ENCODE measurements at places on chromosomes 3 and 15. TPM values are rescaled to one million over a fixed set of nuclear protein-coding genes. Genes with fewer than 3 reads are reported as not detected.

The AMT gene
- 2.7 TPM for total RNA-seq

The MEX3B gene
- 0.59 TPM for total RNA-seq

The PPP1R14D gene
- total RNA-seq, result not detected

DNA sequence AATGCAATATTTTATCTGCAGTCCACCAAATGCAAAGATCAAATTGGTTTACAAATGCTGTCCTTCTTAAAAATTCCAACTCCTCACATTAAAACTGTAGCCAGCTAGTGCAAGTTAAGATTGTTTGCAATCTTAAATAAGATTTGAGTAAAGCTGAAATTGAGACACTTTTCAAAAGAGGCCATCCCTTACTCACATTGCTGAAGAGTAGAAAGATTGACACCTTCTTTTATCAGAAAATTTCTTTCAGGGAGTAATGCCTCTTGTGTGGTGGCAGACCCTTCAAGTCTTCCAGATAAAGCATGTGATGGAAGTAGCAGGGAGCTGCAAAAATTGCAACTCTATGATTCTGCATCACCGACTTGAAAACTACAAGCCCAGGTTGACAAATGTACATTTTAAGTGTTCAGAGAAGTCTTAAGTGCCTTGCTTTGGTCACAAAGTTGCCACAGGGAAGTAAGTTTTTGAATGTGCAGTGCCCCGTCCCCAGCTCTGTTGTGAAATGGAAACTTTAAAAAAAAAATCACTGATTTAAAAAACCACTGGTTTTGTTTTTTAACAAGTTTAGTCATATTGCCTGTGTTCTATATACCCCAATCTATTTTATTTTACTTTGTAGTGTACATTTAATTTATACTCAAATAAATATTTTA, 12.6 kb downstream of the CD86 start:
- H3K4me1 ChIP-seq, result peaks cover 13% of the 10 kb centered on the region
- H3K27ac ChIP-seq, result peak overlapping the region; percentile 18
- H3K36me3 ChIP-seq, result peaks cover 4% of the 10 kb centered on the region
- DNase-seq, result no peak

DNA sequence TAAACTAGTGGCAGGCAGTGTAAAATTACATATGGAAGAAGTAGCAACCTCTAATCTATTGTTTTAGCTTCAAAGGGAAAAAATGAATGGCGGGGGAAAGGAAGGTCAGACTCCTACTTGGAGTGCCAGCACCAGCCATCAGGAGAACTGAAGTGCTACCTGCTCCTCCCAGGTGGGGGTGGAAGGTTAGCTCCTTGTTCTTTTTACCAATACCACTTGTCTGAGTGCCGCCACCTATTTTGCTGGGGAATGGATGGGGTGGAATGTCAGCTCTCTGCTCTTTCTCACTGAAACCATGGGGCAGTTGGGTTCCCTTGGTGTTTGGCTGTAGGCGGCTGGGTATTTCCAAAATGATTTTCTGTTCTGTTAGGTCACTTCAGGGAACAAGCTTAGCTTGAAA, 428.7 kb upstream of the EPHA3 start:
- no peaks in the 10 kb centered on the region for H3K36me3 ChIP-seq
- no peak overlapping the region for H3K27ac ChIP-seq
- no peak for DNase-seq
- H3K4me1 ChIP-seq, result no peaks in the 10 kb centered on the region
- H3K27me3 ChIP-seq, result no peaks in the 10 kb centered on the region

- DNase-seq, result no peak
- H3K36me3 ChIP-seq, result peaks cover 11% of the 10 kb centered on the region
- no peak overlapping the region for H3K27ac ChIP-seq
- H3K27me3 ChIP-seq, result no peaks in the 10 kb centered on the region
Observed at GRCh38 chr3:48619541-48620524, 1.7 kb downstream of the TMEM89 start.

DNA sequence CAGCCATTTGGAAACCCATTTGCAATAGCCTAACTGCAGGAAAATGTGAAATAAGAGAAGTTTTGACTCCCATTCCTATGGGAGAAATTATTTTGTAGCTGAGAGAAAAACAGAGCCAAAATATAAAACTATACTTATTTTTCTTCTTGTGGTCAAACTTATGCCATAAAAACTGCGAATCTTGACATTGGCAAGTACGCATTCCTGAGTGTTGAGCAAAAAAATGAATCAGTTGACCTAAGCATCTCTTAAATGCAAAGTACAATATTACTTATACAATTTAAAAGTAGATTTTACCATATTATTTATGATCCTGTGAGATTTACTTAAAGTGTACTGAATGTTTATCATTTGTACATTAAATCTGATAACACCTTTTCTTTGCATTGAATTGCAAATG, 50.1 kb upstream of the CMC1 start:
- H3K36me3 ChIP-seq, result no peaks in the 10 kb centered on the region
- no peaks in the 10 kb centered on the region for H3K4me1 ChIP-seq
- H3K27ac ChIP-seq, result no peak overlapping the region
- no peak overlapping the region for H3K4me3 ChIP-seq
- no peak for DNase-seq

DNA sequence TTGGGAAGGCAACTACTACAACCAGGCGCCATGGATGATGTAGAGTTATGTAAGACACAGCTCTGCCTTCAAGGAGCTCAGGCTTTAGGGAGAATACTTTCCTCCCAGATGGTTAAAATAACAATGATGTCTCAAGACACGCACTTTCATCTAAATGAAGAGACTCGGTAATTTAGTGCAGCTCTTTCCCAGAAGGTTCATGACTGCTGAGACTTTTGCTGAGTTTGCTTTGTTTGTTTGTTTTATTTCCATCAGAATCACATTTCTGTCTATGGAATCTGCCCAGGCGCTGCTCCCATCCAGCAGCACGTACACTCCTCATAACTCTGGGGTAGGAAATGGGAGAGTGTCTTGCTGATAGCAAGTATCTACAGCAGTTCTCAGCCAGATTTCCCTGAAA, 33.9 kb upstream of the MEX3B start:
- no peak for DNase-seq
- no peaks in the 10 kb centered on the region for H3K4me1 ChIP-seq
- H3K4me3 ChIP-seq, result no peak overlapping the region
- no peaks in the 10 kb centered on the region for H3K36me3 ChIP-seq

- no peak overlapping the region for H3K27ac ChIP-seq
Observed at GRCh38 chr15:37638691-37639090, 295.7 kb upstream of the TMCO5A start.

DNA sequence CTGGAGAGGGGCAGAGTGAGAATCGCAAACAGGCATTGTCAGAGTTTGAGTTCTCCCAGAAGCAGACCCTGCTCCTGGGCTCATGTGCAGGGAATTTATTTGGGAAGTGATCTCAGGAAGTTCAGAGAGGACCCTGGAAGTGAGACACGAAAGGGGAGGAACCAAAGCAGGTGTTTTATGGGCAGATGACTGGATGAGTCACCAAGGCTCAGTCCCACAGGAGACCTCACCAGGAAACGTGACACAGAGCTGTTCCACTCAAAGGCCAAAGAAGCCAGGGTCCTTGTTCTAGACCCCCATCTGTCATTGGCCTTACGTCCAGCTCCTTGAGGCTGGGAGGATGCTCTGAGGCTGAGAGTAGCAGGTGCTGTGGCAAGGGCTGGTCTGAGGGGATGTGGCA, 43.4 kb upstream of the SEC22A start:
- no peaks in the 10 kb centered on the region for H3K27me3 ChIP-seq
- H3K36me3 ChIP-seq, result peaks cover 12% of the 10 kb centered on the region
- no peak overlapping the region for H3K4me3 ChIP-seq
- no peaks in the 10 kb centered on the region for H3K4me1 ChIP-seq

DNA sequence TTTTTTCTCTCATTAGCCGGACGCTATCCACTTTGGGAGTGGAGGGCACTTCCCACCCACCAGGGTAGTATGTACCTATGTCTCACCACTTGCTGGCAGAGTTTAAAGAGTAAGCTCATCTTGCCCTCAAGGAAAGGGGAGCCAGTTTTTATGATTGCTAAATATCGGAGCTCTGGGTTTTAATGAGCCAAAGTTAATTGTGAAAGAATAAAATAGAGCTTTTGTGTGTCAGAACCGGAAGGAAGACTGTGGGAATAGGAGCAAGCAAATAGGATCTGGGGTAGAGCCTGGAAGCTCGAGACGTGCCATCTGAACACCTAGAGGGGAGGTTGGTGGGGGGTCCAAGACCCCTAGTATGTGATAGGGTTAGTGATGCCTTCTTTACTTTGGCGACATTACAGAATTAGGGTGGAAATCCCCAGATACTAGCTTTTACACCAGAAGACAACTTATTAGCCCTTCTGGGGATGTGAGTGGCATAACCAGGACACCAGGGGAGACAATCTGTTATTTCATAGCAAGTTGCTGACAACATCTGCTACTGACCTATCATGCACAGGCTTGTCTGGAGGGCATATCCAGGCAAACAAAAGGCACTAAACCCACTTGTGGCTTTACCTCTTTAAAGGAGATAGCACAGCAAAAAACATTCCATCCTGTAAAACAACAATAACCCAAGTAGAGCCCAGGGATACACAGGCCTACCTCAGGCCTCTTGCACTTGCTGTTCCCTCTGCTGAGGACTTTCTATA, 333.8 kb downstream of the ZNF621 start:
- H3K4me3 ChIP-seq, result no peak overlapping the region
- H3K27me3 ChIP-seq, result peaks cover 1% of the 10 kb centered on the region
- H3K27ac ChIP-seq, result no peak overlapping the region
- no peak for DNase-seq

DNA sequence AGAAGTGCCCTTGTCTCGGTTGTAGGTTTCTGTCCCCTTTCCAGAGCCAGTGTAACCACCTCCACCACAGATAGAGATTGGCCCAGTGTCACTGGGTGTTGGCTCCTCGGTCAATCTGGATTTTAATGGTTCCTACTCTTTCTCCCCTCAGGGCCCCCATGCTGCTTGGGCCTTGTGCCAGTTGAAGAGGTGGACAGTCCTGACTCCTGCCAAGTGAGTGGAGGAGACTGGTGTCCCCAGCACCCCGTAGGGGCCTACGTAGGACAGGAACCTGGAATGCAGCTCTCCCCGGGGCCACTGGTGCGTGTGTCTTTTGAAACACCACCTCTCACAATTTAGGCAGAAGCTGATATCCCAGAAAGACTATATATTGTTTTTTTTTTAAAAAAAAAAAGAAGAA, 75.2 kb downstream of the BOC start:
- H3K4me1 ChIP-seq, result peaks cover 6% of the 10 kb centered on the region
- H3K27ac ChIP-seq, result no peak overlapping the region
- DNase-seq, result no peak
- H3K4me3 ChIP-seq, result no peak overlapping the region
- H3K36me3 ChIP-seq, result no peaks in the 10 kb centered on the region

- no peaks in the 10 kb centered on the region for H3K36me3 ChIP-seq
- H3K4me3 ChIP-seq, result no peak overlapping the region
- peaks cover 13% of the 10 kb centered on the region for H3K27me3 ChIP-seq
- DNase-seq, result no peak
- H3K27ac ChIP-seq, result no peak overlapping the region
Observed at GRCh38 chr15:89809093-89809786, 5.4 kb downstream of the ANPEP start.

DNA sequence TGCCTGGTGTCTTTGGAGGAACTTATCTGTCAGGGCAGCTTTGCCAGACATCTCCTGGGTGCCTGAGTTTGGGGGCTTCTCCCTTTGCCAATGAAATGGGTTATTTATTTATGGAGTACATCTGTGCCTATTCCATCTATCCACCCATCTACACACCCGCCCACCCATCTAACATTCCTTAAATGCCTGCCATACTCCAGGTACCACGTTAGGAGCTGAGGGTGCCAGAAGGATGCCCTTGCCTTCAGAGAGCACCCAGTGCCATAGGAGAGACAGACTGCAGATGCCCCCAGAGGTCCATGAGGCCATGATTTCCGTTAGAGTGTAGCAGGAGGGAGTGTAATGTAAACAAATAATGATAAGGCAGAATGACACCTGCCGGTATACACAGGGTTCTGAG, 21.8 kb upstream of the KIF23 start:
- no peak for DNase-seq

DNA sequence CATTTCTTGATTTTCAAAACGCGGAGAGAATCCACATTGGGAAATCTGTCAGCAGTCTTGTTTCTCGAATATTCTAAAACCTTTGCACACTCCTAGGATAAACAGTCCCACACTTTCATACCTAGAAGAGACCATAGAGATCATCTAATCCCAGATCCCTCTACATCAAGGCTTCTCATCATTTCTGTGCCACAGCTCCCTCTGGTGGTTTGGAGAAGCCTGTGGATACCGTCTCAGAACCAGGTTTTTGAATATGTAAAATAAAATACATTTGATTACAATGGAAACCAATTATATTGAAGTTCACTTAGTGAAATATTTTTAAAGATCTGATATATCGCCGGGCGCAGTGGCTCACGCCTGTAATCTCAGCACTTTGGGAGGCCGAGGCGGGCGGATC, 211.9 kb upstream of the GOLGA6L4 start:
- peaks cover 1% of the 10 kb centered on the region for H3K27me3 ChIP-seq
- no peak for DNase-seq
- no peaks in the 10 kb centered on the region for H3K4me1 ChIP-seq
- H3K4me3 ChIP-seq, result no peak overlapping the region

- no peaks in the 10 kb centered on the region for H3K4me1 ChIP-seq
- DNase-seq, result no peak
- H3K27me3 ChIP-seq, result no peaks in the 10 kb centered on the region
- H3K27ac ChIP-seq, result no peak overlapping the region
- H3K36me3 ChIP-seq, result no peaks in the 10 kb centered on the region
- no peak overlapping the region for H3K4me3 ChIP-seq
Observed at GRCh38 chr3:145936971-145937370, 224.0 kb downstream of the PLOD2 start.
